ENCODE measurements at places on chromosomes 1 and 21. TPM values are rescaled to one million over a fixed set of nuclear protein-coding genes. Genes with fewer than 3 reads are reported as not detected.

VANGL2 gene
- 5.3 TPM for total RNA-seq

GRCh38 chr21:35475762-35476161 lies 426.7 kb upstream of the RUNX1 start:
- no peaks in the 10 kb centered on the region for H3K4me1 ChIP-seq
- no peak overlapping the region for H3K4me3 ChIP-seq
- H3K27ac ChIP-seq, result no peak overlapping the region
- H3K36me3 ChIP-seq, result no peaks in the 10 kb centered on the region
- no peak for DNase-seq

- no peaks in the 10 kb centered on the region for H3K27me3 ChIP-seq
- peaks cover 7% of the 10 kb centered on the region for H3K4me1 ChIP-seq
- H3K27ac ChIP-seq, result no peak overlapping the region
- no peaks in the 10 kb centered on the region for H3K36me3 ChIP-seq
- DNase-seq, result no peak
- no peak overlapping the region for H3K4me3 ChIP-seq
Observed at GRCh38 chr1:42420121-42420520, 35.7 kb downstream of the ZMYND12 start.

DNA sequence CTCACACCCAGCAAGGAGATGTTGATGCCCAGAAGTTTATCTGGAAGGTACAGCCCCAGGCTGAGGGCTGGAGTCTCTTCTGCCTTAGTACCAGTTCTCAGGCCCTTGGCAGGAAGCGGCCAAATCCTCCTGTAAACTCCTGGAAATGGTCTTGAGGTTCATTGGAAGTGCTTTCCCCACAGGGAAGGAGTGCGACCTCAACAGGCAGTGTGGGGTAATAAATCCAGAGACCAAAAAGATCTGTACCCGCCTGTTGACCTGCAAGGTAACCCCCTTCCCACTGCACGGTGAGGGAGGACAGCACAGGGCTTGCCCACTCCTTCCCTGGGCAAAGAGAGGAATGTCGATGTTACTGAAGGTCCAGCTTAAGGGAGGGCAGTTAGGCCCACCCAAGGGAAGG lies 4.5 kb downstream of the ATXN7L2 start:
- no peak overlapping the region for H3K4me3 ChIP-seq
- peaks cover 18% of the 10 kb centered on the region for H3K4me1 ChIP-seq
- H3K36me3 ChIP-seq, result peaks cover 34% of the 10 kb centered on the region
- H3K27me3 ChIP-seq, result no peaks in the 10 kb centered on the region

- H3K4me1 ChIP-seq, result peaks cover 28% of the 10 kb centered on the region
- H3K36me3 ChIP-seq, result no peaks in the 10 kb centered on the region
- H3K27ac ChIP-seq, result no peak overlapping the region
- H3K4me3 ChIP-seq, result no peak overlapping the region
Observed at GRCh38 chr1:93817819-93818569, 61.0 kb downstream of the DNTTIP2 start.

DNA sequence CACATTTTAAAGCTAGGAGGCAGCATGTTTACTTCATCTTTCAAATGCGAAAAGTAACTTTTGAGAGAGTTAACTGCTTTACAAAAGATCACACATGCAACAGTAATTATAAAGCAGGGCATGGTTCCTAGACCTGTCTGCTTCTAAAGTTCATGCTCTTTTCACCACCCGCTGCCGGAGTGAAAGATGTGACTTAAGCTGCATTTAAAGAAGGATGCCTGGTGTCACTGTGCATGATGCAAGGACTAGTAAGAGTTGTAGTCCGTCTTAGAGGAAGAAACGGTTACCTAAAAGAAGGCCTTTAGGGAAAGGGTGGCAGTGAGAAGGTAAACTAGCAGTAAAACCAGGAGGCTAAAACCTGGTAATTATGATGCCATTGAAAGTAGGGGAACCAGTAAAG lies 1689.1 kb downstream of the KCNT2 start:
- no peak overlapping the region for H3K4me3 ChIP-seq
- no peaks in the 10 kb centered on the region for H3K4me1 ChIP-seq
- no peaks in the 10 kb centered on the region for H3K27me3 ChIP-seq
- DNase-seq, result no peak
- no peak overlapping the region for H3K27ac ChIP-seq
- H3K36me3 ChIP-seq, result no peaks in the 10 kb centered on the region

- peaks cover 74% of the 10 kb centered on the region for H3K4me1 ChIP-seq
- DNase-seq, result no peak
- H3K27ac ChIP-seq, result peak overlapping the region; percentile 42
- H3K27me3 ChIP-seq, result no peaks in the 10 kb centered on the region
Observed at GRCh38 chr1:39272027-39272797, 67.7 kb downstream of the MACF1 start.

DNA sequence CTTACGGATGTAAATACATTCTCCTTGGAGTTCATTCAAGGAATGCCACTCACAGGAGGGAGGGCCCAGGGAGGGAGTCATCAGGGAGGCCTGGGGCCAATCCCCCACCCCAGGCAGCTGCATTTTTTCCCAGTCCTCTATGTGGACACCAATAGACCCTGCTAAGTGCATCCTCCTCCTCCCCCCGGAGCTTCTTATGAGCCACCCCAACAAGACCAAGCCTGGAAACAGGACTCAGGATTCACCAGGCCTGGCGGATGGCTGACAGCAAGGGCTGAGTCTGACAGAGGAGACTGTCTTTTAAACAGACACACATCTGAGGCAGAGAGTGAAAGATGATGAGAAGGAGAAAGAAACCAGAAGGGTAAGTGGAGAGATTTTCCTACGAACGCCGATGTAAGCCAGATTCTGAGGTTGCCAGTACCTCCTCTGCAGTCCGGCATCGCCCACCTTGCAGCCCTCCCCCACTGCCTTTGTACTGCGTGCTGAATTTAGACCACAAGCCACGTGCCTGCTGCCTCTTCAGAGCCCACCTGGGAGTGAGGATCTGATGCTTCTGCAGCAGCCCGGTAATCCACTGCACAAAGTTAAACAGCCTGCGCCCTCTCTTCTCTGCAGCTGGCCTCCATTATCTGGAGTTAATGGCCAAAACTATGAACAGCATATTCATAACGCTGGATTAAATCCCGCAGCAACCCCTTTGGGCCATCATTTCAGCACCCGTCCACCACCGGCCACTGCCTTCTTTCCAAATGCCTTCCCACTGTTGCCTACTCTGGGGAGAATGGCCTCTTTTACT lies 17.6 kb upstream of the SFPQ start:
- no peak overlapping the region for H3K4me3 ChIP-seq
- no peaks in the 10 kb centered on the region for H3K27me3 ChIP-seq
- DNase-seq, result peak; percentile 48
- no peaks in the 10 kb centered on the region for H3K4me1 ChIP-seq
- no peaks in the 10 kb centered on the region for H3K36me3 ChIP-seq

- H3K4me1 ChIP-seq, result peaks cover 28% of the 10 kb centered on the region
- H3K36me3 ChIP-seq, result peaks cover 17% of the 10 kb centered on the region
- H3K4me3 ChIP-seq, result no peak overlapping the region
- H3K27me3 ChIP-seq, result no peaks in the 10 kb centered on the region
Observed at GRCh38 chr1:201838381-201838780, 9.4 kb downstream of the IPO9 start.

DNA sequence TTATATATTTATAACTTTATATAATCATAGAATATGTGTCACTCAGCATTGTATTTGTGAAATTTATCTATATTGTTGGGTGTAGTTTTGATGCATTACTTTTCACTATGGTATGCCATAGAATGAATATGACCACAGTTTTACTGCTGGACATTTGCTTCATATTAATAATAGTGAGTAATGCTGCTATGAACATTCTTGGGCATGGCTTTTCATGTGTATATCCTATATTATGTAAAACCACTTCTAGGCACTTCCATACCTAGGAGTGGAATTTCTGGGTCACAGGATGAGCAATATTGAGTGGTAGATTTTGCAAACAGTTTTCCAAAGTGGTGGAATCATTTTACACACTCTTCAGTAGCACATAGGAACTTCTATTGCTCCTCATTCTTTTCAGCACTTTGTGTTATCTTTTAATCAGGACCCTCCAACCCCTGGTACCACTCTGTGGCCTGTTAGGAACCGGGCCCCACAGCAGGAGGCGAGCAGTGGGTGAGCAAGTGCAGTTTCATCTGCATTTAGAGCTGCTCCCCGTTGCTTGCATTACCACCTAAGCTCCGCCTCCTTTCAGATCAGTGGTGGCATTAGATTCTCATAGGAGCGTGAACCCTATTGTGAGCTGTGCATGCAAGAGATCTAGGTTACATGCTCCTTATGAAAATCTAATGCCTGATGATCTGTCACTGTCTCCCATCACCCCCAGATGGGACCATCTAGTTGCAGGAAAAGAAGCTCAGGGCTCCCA lies 56.0 kb upstream of the CNIH3 start:
- no peaks in the 10 kb centered on the region for H3K4me1 ChIP-seq
- no peak for DNase-seq
- H3K36me3 ChIP-seq, result no peaks in the 10 kb centered on the region
- H3K27ac ChIP-seq, result no peak overlapping the region
- no peak overlapping the region for H3K4me3 ChIP-seq

- no peaks in the 10 kb centered on the region for H3K4me1 ChIP-seq
- DNase-seq, result no peak
- no peaks in the 10 kb centered on the region for H3K27me3 ChIP-seq
- H3K27ac ChIP-seq, result no peak overlapping the region
Observed at GRCh38 chr1:219834314-219834917, 93.9 kb downstream of the SLC30A10 start.

DNA sequence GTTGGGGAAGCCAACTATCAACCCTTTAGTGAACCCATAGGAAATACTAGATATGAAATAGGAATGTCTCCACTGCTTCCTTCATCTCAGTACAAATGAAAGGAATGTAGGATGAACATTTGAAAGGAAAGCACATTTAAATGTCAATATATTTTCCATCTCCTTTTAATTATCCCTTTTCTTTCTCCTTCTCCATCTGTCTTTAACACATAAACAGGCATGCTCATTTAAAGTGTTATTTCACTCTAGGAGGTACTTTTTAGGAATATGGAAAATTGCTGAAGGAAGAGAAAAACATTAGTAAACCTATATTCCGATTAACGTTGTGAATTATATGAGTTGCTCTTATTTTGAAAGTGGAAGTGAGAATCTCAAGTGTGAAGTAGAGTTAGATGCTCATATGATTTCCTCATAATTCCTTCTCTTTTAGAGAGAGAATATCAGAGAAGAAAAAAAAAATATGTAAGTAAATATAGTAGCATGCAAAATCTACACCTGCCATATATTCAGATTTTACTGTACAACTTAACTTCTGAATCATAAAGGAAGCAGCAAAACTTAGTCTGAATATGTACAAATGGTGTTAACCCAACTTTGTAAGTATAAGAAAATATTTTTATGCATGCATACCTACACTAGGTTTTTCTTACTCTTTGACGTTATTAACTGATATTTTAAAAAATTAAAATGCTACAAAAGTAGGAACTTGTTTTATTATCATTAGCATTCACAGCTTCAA lies 406.9 kb upstream of the B3GALT2 start:
- H3K4me1 ChIP-seq, result peaks cover 10% of the 10 kb centered on the region
- DNase-seq, result no peak
- no peak overlapping the region for H3K4me3 ChIP-seq
- H3K27me3 ChIP-seq, result no peaks in the 10 kb centered on the region

DNA sequence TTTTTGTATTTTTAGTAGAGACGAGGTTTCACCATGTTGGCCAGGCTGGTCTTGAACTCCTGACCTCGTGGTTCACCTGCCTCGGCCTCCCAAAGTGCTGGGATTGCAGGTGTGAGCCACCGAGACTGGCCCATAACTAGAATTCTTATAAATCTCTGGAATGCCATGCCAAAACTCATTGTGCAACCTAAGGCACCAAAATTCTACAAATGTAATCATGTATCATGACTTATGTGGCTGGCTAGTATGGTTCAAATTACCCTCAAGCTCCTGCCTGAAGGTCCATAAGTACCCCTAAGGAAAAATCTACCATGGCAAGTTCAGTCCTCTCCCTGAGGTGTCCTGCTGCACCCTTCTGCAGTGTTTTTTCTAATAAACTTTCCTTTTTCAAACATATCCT lies 63.8 kb upstream of the CSF1 start:
- no peak overlapping the region for H3K4me3 ChIP-seq
- no peaks in the 10 kb centered on the region for H3K36me3 ChIP-seq
- no peak overlapping the region for H3K27ac ChIP-seq
- H3K4me1 ChIP-seq, result no peaks in the 10 kb centered on the region
- DNase-seq, result no peak
- H3K27me3 ChIP-seq, result no peaks in the 10 kb centered on the region

Measured in stomach (tissue), 19 donors.